ENCODE measurements at places on chromosomes 11 and 22. TPM values are rescaled to one million over a fixed set of nuclear protein-coding genes. Genes with fewer than 3 reads are reported as not detected.

FBLN1 gene
- total RNA-seq: 0.34 TPM

PATE4 gene
- not detected for total RNA-seq

TRPC6 gene
- 28.3 TPM for total RNA-seq

MAPK8IP1 gene
- 3.1 TPM for total RNA-seq

FAM83F gene
- total RNA-seq: under 0.01 TPM

CEND1 gene
- 0.17 TPM for total RNA-seq

C11orf87 gene
- total RNA-seq: not detected

PGGHG gene
- 28.4 TPM for total RNA-seq

CATSPER1 gene
- total RNA-seq: 0.34 TPM

E2F8 gene
- total RNA-seq: 1.0 TPM

ADAMTS15 gene
- 4.6 TPM for total RNA-seq

PACSIN3 gene
- total RNA-seq: 23.2 TPM

USP2 gene
- total RNA-seq: 1.2 TPM

GGT1 gene
- total RNA-seq: 2.6 TPM

DRD4 gene
- total RNA-seq: under 0.01 TPM

C22orf23 gene
- not detected for total RNA-seq

SCGB1C1 gene
- total RNA-seq: not detected

FXYD2 gene
- 0.74 TPM for total RNA-seq

ALDH3B1 gene
- total RNA-seq: 0.68 TPM

OR4A16 gene
- not detected for total RNA-seq

CCDC89 gene
- total RNA-seq: not detected

OR2AG1 gene
- not detected for total RNA-seq

APOL1 gene
- total RNA-seq: 29.5 TPM

All from dermis blood vessel endothelial cell (primary cell).